ENCODE measurements at places on chromosomes 12 and 14.

DNA sequence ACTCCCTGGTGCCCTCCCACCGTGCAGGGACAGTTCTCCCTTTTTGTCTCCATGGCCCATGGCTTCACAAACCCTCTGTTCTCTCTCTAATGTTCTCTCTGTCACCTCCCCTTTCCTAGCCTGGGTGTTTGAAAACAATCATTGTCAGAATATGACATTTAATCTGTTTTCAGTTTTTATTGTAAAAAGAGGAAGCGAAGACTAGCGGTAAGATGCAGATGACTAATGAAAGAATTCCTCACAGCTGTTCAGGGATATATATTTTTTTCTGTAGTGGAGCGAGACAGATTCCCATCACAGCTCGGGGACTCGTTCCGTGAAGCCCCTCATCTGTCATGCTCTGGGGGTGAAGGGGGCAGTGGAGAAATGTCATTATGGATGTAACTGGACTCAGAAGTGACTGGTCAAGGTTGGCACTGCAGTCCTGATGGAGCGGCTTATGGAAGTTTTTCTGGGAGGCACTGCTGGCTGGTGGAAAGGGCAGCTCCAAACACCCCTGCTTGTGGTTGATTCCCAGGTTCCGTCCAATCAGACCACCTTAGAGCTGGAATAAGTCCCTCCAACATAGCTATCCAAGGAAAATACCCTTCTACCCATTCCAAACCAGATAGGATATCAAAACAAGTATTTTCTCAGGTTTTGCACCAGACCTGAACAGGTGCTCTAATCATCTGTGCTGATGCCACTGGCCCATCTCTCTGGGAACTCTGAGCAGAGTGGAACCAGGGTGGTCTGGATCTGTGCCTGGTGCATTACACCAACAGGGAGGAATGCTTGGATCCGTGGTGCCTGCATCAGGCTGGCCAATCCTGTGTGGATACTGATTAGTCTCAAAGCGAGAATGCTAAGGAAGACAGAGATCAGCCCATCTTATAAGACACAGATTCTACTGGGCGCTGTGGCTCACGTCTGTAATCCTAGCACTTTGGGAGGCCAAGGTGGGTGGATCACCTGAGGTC lies 84.7 kb downstream of the GPATCH2L start:
- DNase-seq: no peak

GRCh38 chr14:99205086-99205688 lies 66.8 kb downstream of the BCL11B start:
- DNase-seq: no peak

- no peak for DNase-seq
Observed at GRCh38 chr12:67442896-67443295, 173.7 kb downstream of the CAND1 start.

- DNase-seq: no peak
Observed at GRCh38 chr14:75554482-75554881, 23.9 kb upstream of the FLVCR2 start.

DNA sequence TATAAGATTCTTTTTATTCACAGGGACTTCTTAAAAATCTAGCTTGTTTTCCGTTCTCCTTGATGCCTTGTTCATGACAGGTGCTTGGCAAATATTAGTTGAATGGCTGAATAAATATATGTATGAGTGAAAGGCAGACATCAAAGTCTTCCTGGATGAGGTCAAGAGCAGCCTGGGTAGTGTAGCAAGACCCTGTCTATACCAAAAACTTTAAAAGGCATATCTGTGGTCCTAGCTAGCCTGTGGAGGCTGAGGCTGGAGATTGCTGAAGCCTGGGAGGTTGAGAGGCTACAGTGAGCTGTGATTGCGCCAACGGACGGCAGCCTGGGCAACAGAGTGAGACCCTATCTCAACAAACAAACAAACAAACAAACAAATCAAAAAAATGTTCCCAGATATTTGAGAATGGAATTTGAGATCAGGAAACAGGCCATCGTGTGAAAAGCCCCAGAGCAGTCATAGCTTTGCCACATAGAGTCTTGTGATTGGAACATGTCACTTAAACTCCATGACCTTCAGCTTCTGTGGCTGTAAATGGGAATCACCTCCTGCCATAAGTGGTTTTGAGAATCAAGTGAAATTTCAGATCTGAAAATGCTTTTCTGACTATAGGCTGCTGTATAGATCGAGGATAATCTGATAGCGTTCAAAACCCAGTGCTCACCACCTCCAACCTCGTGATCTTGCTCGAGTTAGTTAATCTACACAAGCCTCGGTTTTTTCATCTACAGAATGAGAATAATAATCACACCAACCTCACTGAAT lies 64.3 kb downstream of the ZFP36L1 start:
- no peak for DNase-seq

GRCh38 chr14:30988509-30988908 lies 36.9 kb upstream of the AP4S1 start:
- no peak for DNase-seq

DNA sequence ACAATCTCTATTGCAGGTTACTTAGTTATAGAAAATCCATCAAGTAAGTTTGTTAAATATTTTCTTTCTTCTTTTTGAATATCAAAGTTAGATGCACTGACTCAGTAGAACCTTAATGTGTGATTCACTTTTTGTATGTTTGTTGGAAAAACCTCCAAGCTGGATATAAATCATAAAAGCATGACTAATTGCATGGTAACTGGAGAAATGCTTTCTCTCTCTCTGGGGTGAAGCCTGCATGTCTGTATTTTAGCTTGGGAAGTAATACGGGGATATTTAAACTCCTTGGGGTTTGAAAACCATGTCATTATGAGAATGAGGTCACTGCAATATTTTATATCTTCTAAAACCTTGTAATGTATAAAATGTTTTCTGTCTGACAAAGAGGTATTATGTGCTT lies 58.6 kb upstream of the MYF6 start:
- no peak for DNase-seq

DNA sequence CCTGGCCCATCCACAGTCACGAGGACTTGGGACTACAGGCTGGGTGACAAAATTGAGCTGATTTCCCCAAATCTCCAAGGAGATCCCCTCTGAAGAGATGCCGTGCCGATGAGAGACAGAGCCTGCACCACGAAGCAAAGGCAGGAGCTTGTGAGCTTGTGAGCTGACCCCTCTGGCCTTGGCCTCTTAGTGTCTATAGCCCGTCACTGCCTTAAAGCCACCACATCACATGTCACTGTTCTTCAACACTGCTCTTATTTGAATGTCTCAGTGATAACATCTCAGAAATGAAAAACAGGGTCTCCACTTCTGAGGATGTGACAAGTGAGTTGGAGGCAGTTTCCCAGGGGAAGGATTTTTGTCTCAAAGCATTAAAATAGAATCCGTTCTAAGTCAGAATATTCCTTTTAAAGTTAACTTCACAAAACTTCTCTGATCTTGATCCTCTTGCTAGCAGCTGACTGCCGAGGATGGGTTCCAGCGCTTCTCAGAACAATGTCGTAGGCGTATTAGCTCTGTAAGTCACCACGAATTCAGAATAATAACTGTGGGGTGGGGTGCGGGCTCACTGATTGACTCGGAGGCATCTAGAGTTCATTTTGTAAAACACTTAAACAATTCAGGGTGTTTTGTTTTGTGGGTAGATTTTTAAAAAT lies 37.5 kb downstream of the CHST11 start:
- DNase-seq: no peak

DNA sequence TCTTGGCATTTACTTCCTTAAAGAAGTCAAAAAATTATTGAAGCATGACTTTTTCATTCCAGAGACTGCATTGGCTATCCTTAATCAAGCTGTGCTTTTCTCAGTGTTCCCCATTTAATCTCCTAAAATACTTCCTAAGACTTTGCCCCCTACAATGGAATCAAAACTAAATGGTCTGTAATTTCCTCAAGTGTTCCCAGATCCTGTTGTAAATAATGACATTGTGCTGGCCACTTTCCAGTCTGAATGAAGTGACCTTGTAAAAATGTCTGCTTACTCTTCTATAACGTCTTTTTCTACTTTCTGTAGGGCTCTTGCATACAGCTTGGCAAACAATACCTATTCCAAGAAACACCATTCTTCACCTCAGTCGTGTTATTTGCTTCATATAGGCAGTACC lies 45.3 kb upstream of the MBIP start:
- no peak for DNase-seq

DNA sequence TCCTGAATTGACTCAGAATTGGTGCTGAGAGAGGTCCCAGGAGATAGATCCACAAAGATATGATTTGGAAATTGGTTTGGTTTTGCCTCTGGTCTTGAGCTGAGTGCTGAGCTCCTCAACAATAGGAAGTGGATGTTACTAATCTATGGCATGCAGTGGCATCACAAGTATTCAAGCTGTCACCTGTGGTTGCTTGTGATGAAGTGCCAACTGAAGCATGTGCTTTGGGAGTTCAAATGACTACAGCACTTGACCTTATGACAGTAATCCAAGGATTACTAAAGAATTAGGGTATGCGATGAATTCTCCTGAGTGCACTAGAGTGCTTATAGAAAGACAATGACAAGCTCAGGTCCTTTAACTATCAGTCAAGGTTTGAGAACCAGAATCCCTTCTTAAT lies 406.2 kb downstream of the NOVA1 start:
- no peak for DNase-seq

DNA sequence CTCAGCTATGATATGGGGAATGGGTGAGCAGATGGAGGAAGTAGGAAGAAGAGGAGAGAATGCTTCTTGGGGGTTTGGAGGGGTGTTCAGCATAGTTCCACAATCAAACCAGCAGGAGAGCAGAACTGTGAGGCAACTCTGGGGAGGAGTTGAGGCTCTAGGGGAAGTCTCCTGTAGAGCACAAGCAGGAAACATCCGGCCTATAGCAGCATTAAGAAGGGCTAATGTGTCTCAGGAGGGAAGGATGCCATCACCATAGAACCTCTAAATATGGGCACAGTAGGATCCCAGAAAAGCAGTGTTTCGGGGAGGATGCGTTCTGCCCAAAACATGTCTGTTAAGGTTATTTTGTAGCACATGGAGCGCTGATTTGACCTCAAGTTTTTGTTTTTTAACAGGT lies 8.4 kb upstream of the SALL2 start:
- no peak for DNase-seq

DNA sequence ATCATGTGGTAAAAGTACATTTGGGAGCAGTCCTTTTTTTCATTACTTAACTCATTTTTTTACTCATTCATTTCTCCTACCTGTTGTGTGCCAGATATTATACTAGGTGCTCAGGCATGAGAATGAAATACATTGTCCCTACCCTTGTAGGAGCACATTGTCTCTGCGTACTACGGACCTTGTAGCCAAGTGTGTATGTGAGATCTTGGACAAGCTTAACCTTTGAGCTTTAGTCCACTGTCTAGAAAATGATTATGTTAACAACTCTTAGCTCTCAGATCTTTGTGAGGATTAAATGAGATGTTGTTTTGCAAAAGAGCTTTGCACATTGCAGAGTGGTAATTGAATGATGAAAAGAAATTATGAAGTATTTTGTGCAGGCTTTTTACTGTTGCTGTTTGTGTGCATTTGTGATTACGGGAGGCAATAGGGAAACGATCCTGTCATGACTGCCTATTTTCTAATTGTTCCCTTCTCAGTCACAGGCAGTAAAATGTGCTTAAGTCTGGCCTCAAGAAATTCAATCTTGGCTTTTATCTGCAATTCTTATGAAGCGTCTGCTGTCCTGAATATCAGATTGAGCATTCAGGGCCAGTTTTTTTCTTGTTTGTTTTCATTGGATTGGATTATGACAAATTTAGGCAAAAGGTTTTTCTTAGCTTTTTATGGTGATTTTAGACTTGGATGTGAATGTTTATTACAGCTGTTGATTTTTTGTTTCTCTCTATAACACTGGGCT lies 447.7 kb downstream of the PDZRN4 start:
- no peak for DNase-seq

- DNase-seq: no peak
Observed at GRCh38 chr14:38073641-38074040, 134.1 kb upstream of the SSTR1 start.

GRCh38 chr14:28751467-28752058 lies 15.0 kb upstream of the FOXG1 start:
- no peak for DNase-seq

- no peak for DNase-seq
Observed at GRCh38 chr12:62335057-62335456, 74.9 kb downstream of the USP15 start.

DNA sequence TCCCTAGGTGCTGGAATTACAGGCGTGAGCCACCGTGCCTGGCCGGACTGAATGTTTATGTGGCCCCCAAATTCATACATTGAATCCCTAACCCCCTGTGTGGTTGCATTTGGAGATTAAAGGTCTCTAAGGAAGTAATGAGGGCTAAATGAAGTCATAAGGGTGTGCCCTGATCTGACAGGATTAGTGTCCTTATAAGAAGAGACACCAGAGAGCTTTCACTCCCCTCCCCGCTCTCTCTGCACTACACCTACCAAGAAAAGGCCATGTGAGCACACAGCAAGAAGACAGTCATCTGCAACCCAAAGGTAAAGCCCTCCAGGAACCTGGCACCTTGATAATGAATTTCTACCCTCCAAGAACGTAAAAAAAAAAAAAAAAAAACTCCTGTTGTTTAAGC lies 212.1 kb upstream of the CAND1 start:
- no peak for DNase-seq

DNA sequence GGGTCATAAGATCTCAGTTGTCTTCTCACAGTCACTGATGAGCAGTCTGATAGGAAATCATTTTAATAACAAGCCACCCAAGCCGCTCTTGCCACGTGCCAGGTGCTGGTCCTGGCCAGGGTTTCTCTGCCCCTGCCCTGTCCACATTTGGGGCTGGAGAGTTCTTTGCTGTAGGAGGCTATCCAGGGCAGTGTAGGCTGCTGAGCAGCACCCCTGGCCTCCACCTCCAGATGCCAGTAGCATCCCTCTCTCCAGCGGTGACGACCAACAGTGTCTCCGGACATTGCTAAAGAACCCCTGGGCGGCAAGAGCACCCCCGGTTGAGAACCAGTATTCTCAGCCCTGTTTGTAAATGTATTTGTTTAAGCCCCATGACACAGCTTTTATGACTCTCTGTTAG lies 243.7 kb downstream of the GLT1D1 start:
- no peak for DNase-seq

GRCh38 chr12:97630875-97631274 lies 168.3 kb downstream of the RMST start:
- no peak for DNase-seq

DNA sequence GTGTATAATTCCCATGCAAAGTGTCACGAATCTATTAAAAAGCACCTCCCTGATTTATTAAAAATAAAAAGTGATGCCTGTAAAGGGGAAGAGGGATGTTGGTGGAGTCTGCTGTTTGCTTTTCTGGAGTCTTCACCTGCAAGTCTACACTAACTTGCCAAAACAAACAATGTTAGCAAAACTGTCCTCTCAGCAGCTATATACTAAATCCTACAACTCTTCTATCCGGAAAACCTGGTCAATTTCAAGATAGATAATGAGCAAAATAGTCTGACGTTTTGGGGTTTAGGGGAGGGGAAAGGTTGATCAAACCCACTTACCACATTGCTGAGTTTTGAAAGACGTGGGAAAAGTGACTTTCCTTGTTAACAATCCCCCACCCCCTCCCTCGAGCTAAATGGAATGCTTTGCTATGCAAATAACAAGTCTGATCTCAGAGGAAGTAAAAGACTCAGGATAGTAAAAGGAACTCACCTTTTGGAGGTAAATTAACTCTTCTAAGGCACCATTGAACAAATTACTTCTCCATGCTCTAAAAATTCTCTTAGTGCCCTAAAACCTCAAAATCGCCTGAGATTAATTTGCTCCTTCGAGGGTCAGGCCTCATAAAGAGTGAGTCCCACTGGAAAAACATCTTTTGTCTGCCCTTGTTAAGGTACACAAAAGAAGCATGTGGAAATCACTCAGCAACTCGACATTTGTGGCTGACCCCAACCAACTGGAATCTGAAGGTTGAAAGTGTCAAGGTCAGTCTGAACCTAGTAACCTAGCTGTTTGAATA lies 13.5 kb downstream of the BMP4 start:
- DNase-seq: no peak

GRCh38 chr12:116338064-116338846 lies 60.8 kb upstream of the MED13L start:
- no peak for DNase-seq
